Stimulated activated CD4-positive, alpha-beta T cell treated with anti-CD3 and anti-CD28 coated beads, Interleukin-15, amount 100 ng/mL, for 24 hours (primary cell): ENCODE measurements at places on chromosomes 11 and 22.

GRCh38 chr11:126489836-126490660 lies 134.6 kb downstream of the ST3GAL4 start:
- DNase-seq: no peak

DNA sequence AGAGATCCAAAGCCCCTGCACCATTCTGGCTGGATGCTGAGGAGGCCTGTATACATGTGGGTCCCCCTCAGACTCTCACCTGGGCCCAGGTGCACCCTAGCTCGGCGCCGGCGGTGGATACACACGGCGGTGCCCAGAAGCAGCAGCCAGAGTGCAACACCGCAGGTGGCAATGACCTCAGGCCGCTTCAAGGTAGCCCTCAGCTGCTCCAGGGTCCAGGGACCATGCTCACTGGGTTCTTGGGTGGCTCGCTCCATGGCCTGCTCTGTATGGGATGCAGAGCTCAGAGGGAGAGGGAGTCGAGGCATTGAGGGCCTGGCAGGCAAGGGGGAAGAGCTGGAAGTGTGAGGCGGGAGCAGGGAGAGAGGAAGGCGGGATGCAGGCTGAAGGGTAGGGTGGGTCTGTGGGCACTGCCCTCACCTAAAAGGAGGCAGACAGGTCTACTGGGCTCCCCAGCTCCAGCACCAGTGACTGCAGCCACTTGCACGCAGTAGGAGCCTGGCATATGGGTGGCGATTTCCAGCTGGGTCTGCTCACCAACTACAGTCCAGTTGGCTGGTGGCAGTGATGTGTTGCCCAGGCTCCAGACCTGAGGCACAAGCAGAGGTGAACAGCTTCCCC lies 3.8 kb downstream of the ROBO4 start:
- no peak for DNase-seq

- no peak for DNase-seq
These were observed 5.0 kb upstream of the FGF19 start for GRCh38 chr11:69708736-69709401.

DNA sequence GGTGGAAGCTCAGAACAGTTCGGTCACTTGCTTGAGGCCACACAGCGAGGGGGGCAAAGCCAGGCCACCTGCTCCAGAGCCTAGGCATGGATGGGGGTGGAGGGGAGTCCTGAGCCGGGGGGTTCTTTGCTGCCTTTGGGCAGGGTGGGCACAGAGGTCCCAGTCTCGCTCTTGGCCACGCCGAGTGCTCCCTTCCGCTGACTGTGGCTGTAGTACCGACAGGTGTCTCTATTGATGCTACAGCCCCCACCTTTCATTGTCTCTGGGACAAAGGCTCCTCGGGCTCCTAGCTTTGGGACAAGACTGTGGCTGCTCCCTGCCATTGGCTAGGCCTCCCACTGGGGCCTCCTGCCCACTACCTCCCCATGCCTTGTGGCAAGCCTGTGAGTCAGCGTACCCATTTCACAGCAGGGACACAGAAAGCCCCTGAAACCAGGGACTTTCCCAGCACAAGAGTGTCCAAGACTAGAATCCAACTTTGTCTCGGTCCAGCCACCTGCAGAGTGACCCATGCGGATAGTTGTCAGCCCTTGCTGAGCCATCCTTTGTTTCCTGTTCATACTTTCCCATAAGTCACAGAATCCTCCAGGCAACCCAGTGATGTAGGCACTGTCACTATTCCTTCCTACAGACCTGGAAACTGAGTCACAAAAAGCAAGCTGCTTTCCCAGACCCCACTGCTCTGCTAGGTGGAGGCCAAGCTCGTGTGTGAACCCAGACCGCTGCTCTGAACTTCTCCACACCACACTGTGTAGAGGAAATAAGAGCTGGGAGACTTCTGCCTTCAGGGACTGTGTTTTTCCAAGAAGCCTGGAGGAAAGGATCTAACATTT lies 17.2 kb downstream of the MYEOV start:
- DNase-seq: peak; percentile 56

GRCh38 chr11:109726061-109726460 lies 304.1 kb downstream of the C11orf87 start:
- DNase-seq: no peak

DNA sequence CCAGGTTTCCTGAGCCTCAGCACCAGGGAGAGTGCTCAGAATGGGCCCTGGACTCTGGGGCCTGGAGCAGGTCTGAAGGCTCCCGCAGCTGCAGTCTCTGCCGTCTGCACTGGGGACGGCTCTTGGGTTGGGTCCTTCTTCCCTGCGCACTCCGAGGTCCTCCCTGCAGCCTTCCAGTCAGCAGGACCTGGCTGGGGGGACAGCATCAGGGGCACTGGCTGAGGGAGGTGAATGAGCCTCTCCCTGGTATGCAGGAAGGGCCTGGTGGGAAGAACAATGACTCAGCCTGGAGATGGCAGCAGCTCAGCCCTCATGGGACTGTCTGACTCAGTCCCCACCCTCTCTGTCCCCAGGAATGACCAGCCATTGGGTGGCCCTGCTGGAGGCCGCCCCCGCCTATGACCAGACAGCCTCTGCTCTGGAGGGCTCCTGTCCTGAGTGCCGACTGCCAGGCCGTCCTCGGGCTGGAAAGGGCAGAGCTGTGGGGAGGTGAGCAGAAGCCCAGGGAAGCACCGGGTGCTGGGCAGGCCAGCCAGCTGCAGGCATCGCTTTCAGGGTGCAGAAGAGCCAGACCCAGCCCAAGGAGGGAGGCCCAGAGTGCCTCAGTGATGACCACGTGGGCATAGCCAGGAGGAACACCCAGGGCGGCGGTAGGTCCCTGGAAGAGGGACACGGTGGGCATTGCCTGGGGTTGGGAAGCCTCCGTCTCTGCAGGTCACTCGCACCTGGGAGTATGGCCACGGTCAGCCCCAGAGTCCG lies 455.0 kb downstream of the BRD1 start:
- DNase-seq: no peak

GRCh38 chr22:35344956-35345690 lies 35.8 kb upstream of the HMOX1 start:
- no peak for DNase-seq

- no peak for DNase-seq
These were observed 19.4 kb downstream of the EHF start for GRCh38 chr11:34640050-34640923.

GRCh38 chr11:70555078-70555477 lies 156.7 kb downstream of the CTTN start:
- no peak for DNase-seq

DNA sequence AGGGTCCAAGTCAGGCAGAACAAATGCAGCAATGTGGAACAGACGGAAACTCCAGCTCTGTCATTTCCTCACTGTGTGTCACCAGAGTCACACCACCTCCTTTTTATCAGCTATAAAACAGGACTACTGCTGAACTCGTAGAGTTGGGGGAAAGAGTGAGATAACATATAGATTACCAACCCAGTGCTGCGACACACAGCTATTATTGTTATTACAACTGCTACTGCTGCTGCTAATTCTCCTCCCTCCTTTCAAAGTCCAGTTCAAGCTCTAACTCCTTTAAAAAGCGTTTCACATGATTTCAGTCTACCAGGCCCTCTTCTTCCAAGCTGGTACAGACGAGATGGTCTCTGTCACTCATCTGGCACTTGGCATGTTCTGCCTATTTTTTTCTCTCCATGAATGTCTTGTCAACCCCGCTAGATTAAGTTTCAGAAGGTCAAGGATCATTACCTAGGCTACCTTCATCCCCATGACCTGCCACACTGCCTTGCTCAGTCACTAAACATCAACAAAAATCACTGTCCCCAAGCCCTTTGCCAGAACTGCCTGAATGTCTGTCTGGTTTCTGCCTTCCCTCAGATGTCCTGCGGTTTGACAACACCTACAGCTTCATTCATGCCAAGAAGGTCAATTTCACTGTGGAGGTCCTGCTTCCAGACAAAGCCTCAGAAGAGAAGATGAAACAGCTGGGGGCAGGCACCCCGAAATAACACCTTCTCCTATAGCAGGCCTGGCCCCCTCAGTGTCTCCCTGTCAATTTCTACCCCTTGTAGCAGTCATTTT lies 3.7 kb upstream of the MTFP1 start:
- peak; percentile 26 for DNase-seq

DNA sequence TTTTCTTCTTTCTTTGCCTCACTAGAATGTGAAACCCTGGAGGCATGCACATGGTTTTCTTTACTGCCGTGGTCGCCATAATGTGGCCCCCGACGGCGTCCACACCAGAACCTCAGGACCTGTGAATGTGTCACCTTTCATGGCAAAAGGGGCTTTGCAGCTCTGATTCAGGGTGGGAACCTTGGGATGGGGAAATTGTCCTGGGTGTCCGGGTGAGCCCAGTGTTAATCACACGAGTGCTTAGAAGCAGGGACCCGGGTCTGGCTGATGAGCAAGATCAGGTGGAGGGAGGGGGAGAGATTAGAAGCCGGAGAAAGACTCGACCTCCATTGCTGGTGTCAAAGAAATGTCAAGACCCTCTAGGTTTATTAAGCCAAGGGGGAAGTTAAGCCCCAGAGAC lies 74.7 kb upstream of the SHISAL1 start:
- no peak for DNase-seq

GRCh38 chr11:45150943-45151342 lies 4.5 kb downstream of the PRDM11 start:
- DNase-seq: no peak

DNA sequence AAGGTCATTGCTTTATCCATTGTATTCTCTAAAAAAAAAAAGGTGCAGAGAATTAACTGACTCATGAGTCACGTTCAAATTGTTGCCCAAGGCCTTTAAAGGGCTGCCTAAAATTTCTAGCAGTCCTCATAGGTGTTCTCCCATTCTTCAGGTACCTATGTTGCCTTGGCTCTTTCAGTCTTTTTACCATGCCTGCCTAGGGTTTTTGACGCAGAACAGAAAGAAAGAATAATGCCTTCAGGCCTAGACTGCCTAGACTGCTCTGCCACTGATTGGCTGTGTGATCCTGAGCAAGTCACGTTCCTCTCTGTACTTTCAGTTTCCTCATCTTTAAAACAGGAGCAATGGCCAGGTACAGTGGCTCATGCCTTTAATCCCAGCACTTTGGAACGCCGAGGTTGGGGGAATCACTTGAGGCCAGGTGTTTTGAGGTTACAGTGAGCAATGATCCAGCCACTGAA lies 21.5 kb downstream of the CTSC start:
- no peak for DNase-seq

GRCh38 chr22:31577711-31578110 lies 81.4 kb downstream of the SFI1 start:
- no peak for DNase-seq
